CD4-positive, CD25-positive, alpha-beta regulatory T cell (primary cell): ENCODE measurements at places on chromosomes 13 and 19.

GRCh38 chr19:53866865-53867224, 838 bp upstream of the MYADM start:
- DNase-seq = no peak

GRCh38 chr13:36778083-36778671, 40.8 kb upstream of the RFXAP start:
- DNase-seq = no peak

GRCh38 chr13:94343243-94343585, 136.3 kb downstream of the DCT start:
- no peak for DNase-seq

DNA sequence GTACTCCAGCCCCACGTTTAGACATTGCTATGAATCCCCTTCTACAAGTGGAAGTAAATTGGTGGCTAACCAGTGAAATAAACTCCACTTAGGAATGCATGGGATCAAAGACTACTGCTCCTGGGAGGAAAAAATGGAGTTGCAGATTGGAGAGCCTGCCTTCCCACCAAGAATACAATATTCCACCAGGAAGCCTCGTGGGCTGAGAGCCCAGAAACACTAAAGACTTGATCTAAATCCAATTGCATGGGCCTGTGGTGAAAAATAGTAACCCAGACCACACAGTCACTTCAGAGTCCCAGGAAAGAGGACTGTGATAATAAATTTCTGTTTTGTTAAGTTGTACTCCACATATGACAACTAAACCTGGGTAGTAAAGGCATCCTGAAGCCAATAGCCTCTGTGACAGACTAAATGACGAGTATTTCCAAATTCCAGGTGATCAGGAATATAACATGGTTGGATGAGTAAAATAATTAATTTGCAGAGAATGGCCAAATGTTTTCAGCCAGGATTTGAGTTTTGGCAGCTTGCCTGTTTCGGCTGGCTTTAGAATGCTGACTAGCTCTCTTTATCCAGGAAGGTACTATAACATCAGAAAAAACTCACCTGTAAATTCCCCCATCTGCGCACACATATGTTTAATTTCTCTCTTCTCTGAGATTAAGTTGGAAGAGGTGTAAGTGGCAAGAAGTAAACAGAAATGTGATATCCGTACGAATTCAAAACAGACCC, 480.3 kb downstream of the LIG4 start:
- DNase-seq = no peak

- DNase-seq = no peak
These were observed 69.2 kb upstream of the TM9SF2 start for GRCh38 chr13:99431927-99432608.

DNA sequence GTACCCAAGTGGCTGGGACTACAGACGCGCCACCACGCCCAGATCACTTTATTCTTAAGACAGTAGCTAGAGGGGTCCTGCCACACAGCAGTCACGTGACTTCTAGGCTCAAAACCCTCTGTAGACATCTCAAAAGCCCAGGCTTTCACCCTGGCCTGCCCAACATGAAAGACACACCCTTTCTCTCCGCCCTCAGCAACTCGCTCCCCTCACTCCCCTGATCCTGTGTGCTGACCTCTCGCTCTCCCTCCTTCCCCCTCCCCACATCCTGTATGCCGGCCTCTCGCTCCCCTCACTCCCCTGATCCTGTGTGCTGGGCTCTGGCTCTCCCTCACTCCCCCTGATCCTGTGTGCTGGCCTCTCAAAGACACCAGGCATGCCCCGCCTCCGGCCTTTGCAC, 77.4 kb downstream of the SLC15A1 start:
- DNase-seq = no peak

DNA sequence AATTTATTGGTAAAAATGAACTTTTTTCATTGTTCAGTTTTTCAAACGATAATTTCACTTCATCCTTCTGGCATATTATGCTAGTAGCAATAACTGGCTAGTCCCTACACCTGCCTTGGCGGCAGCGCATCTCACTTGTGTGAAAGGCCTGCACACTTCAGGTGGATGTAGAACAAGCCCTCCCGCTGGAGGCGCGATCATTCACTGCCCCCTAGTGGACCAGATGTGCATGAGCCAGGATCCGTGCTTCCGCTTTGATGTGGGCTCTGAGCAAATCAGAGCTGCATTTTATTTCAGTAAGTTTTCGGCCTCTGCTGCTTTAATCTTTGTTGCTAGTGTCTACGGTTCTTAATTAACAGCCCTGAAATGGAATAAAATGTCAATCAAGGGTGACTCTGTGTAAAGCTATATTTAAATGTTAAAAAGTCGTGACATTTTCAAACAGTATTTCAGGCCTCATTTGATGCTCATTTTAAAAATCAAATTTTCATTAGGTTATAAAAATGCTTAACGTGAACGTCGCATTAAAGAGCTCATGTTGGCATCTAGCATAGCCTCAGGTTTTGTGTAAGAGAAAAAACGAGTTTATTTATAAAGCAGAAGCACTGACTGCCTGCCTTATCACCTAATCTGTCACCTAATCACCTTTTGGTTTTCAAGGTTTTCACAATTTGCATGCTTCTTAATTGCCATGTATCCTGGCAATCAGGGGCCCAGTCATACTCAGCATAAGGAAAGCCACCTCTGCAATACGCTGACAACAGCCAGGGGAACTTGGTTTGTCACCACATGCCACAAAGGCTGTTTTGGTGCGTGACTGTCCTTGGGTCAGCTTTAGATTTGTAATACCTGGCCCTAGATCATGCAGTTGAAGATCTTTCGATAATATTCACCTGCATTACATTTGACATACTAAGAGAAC, 112.2 kb downstream of the TEX26 start:
- DNase-seq = peak; percentile 92

DNA sequence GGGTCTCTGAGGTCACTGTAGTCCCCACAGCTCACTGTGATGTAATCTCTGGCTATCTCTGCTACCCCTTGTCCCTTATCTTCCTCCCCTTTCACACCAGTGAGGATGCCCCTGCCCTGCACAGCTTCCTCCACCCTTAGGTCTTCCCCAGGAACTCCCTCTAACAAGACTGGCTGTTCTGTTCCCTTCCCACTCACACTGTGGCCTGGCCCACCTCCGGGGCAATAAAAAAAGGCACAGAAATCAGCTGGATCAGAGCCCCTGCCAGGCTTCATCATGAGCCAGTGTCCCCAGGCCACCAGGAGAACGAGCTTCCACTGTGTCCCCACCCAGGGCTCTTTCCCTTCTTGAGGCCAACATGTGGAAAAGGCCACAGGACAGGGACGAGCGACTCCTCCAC, 4.6 kb downstream of the CEACAM3 start:
- DNase-seq = no peak

DNA sequence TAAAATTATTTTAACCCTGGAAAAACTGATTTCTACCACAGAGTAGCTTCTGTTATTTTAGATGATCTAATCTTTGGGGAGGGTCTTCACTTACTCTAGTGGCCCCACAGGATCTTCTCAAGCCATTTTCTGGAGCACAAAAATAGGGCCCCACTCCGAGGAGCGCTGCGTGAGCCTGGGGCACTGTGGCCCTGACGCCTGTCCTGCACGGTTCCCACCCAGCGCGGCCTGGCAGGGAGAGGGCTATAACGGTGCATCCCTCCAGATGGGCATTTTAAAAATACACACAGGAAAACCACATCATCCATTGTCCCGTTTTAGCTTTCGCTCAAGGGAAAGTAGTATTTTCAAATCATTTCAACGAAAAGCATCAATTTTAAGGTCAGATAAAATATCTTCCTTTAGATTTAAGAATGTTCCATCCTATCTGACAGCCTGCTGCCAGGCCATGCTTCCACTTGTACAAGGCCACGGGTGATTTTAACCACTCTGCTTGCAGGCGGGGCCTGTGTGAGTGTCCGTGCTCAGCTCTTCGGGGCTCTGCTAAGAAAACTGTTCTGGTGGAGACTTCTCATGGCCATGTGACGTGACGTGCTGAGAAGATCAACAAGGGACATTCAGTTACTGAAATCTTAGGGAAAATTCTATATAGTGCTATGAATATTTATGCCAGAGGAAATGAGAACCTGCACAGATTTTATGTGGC, 683.8 kb upstream of the SGCG start:
- DNase-seq = no peak

- DNase-seq = no peak
These were observed 14.4 kb downstream of the ACP7 start for GRCh38 chr19:39098365-39099269.

- DNase-seq = peak; percentile 77
These were observed 11.5 kb downstream of the APLP1 start for GRCh38 chr19:35879770-35880317.

- DNase-seq = peak; percentile 31
These were observed 10.3 kb upstream of the EDNRB start for GRCh38 chr13:77928909-77929308.

DNA sequence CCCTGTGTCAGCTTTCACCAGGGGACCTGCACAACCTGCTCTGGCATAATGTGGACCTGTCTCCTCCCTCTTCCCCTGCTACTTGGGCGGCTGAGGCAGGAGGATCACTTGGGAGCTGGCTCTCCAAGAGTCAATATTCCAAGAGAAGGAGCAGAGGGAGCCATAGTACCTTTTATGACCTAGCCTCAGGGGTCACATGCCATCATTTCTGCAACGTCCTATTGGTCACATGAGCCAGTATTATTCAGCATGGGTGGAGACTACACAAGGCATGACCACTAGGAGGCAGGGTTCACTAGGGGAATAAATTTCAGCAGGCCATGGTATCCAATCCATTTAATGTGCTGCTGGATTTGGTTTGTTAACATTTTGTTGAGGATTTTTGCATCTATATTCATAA, 12.0 kb upstream of the SHFL start:
- peak; percentile 55 for DNase-seq

DNA sequence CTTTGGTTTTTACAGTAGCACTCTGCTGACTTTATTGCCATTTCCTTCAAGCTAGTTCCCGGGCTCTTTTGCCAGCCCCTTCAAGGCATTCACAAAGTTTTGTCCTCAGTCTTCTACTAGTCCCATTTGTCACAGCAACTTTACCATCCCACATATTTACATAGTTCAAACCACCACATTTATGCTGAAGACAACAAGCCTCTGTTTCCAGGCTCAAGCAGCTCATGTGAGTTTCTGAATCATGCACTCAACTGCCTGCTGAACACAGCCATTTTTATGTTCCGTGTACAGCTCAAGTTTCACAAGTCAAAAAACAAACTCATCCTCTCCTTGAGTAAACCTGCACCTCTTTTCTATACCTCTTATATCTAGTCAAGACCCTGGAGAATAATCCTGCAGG, 977.0 kb upstream of the SLC10A2 start:
- no peak for DNase-seq

GRCh38 chr13:91347202-91347995, at the start of gene MIR17HG:
Gene MIR17HG, plus strand, starts transcription at chr13:91347687.
- DNase-seq = peak; percentile 81

DNA sequence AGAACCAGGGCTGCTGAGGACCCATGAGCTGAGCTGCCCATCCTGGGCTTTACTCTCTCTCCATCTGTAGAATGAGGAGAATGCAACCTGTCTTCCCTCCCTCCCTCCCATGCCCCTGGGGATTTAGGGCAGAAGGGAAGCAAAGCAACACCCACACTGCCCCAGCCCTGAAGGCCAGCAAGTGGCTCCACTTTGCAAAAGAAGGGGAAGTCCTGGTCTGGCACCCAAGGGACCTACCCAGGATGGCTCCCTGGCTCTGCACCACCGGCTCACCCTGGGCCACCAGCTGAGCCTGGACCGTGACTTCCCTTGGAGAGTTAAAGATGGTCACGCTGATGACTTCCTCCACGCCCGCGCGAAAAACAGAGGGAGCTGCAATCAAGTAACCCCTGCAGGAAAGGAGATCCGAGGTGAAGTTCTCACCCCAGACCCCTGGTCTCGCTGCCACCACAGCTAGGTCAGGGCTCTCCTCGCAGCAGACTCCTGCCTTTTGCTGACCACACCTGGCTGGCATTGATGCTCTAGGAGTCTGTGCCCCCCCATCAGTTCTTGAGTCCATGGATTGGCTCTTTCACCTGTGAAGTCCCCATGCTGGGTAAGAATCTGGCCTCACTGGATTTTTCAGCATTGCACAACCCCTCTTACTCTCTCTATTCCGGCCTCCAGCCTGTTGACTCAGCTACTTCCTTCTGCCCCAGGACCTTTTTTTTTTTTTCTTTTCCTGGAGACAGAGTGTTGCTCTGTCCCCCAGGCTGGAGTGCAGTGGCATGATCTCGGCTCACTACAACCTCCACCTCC, 4.6 kb downstream of the CPAMD8 start:
- no peak for DNase-seq

DNA sequence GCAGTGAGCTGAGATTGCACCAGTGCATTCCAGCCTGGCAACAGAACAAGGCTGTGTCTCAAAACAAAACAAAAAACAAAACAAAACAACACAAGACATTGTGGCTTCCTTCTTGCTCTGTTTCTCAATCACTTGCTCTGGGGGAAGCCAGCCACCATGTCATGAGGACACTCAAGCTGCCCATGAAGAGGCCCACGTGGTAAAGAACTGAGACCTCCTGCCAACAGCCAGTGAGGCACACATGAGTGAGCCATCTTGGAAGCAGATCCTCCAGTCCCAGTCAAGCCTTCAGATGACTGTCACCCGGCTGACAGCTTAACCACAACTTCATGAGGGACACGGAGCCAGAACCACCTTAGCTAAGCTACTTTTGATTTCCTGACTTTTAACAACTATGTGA, 25.2 kb downstream of the CPT1C start:
- DNase-seq = no peak

DNA sequence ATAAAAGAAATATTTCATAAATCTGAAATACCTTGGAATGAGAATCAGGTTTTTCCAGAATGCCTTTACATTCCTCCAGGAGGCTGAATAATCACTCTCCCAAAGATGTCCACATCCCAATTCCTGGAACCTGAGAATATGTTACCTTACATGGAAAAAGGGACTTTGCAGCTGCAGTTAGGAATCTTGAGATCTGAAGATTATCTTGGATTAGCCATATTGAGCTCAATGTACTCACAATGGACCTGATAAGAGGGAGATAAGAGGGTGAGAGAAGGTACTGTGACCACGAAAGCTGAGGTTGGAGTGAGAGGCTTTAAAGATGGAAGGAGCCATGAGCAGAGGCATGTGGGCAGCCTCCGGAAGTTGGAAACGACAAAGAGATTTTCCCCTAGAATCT, 36.8 kb upstream of the MBNL2 start:
- DNase-seq = no peak

- no peak for DNase-seq
These were observed 13.9 kb downstream of the LSM4 start for GRCh38 chr19:18308948-18309325.

GRCh38 chr19:6221220-6221877, 58.4 kb downstream of the MLLT1 start:
- DNase-seq = no peak

GRCh38 chr13:114017028-114017630, 43.3 kb upstream of the C13orf46 start:
- DNase-seq = no peak
